ENCODE measurements at places on chromosomes 1 and 21.

GRCh38 chr1:21284206-21285054, 5.8 kb downstream of the ECE1 start:
- DNase-seq, result no peak

GRCh38 chr1:67148516-67149178, 13.9 kb upstream of the C1orf141 start:
- no peak for DNase-seq

- no peak for DNase-seq
These were observed 82.6 kb upstream of the MAP10 start for GRCh38 chr1:232722626-232723025.

- DNase-seq, result no peak
These were observed 112.0 kb downstream of the PDE4B start for GRCh38 chr1:65904681-65905083.

- no peak for DNase-seq
These were observed 89.3 kb downstream of the CDC14A start for GRCh38 chr1:100441651-100442050.

DNA sequence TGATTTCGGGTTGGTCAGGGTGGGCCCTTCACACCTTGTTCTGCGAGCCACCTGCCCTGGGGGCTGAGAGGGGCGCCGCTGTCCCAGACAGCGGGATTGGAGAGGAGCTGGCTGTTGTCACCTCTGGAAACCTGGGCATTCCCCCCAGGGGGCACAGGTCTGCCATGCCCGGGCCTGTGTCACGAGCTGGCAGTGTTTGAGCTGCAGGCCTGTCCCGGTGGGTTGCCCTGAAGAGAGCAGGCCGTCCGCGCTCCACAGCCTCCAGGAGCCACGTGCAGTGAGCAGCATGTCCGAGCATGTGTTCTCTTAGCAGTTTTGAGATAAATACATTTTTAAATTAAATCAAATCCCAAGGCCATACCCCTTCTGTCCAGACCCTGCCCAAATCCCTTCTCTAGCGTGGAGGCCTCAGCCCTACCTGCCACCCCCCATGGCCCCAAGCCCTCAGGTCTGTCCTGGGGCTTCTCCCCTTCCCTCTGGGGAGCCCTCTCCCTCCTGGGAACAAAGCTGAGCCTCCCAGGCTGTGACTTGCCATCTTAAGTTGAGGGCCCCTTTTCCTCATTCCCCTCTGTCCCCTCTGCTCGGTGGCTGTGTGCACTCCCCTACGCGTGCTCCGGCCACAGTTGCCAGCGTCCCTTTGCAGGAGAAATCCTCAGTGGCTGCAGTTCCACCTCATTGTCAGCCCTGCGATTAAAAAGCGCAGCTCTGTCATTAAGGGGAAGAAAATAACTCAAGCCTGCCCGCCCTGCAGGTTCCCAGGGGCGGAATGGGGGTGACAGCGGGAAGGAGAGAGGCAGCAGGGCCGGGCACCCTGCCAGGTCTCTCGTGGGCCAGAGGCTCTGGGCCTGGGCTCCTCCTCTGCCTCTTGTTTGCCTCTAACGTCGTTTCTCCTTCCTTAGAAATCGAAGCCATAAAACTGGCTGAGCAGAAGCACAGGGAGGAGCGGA, 26.6 kb downstream of the SLX9 start:
- no peak for DNase-seq

DNA sequence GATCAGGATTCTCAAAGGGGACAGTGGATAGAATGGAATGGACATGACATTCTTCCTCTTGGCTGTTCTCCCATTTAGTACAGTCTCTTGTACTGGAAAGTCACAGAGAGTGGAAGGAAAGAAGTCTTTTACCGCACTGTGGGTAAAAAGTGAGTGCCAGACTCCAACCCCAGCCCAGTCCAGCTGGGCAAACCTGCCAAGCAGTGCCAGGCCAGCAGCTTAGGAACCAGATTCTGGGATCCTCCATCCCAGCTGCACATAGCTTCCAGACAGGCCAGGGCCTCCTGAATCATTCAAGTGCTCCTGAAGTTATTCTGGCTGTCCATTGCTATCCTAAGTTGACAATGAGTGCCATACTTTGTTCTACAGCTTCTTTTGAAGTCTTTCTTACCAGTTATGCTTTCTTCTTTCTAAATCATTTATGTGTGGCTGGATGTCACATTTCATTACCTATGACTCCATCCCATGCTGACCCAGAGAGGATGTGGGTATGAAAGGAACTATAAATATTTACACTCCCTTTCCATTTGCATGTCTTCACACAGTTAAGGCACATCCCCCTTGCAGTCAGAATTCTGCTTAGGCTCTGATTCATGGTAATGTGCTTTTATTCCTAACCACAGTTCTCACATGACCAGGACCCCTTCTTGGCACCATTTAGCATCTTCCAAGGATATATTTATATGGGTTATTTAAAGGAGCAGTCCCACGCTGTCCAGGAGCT, 88.9 kb downstream of the AK5 start:
- no peak for DNase-seq

DNA sequence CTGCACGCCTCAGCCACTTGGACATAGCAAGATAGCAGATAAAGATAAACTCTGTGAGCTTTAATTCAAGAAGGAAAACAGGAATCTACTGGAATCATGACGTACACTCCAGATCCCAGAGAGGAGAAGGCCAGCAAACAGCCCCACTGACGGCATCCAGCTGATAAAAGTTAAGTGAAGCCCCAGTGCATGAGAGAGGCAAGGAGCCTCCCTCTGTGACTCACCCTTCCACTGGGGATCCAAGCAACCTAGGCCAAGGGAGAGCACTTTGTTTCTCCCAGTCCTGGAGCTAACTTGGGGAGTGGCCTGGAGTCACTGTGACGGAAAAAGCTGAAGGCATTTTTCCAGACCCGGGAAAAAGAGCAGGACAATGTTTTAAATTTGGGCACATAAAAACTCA, 270.0 kb downstream of the AKT3 start:
- DNase-seq, result no peak

DNA sequence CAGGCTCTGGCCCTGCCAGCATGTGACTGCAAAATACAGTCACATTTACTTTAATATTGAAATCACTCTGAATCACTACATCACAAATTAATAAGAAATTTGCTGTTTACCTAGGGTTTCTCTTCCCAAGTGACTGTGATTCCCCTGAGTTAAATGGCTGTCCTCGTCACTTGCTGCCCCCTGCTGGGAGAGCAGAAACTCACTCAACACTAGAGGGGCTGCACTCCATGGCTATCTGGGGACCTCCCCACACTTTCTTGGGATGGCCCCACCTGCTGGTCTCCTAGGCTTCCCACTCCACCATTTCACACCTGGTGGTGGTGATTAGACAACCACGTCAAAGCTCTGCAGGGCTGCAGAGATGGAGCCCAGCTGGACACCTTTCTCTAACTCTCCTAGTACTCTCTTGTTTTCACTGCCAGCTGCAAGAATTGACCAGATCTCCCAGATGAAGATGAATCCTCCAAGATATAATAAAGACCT, 63.4 kb downstream of the CD2 start:
- peak; percentile 84 for DNase-seq

GRCh38 chr21:36858320-36858957, 108.0 kb downstream of the HLCS start:
- no peak for DNase-seq

DNA sequence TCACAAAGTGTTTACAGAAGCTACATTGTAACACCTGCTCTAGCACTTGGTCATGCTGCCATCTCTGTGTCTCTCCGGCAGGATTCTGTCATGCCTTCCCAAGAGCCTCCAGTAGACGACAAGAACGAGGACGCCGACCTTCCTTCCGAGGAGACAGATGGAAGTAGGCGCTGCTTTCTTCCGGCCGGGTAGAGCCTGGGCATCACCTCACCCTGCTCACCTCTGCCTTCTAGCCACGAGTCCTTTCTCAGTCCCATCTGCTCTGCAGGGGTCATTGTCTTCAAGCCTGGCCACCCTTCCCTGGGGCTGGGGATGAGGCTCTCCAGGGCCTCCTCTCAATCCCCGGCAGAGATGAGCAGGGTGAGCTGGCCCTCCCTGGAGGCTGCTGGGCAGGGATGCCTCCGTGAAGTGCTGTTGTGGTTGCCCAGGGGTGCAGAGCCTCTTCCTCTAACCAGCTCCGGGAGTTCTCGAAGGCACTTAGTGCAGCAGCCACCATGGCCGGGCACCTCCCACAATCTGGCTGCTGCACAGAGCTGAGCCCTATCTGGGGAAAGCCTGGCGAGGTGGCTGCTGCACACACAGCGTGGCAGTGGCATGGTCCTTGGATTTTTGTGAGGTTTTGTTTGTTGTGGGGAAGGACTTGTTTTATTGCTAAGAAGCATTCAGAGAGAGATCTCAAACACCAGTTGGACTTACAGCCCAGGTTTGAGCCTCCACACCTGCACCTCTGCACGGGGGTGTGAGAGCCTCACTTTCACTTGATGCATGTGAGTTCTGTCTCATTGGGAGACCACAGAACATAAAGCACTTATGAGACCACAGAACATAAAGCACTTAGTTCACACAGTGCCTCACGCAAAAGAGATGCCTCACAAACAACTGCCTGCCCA, 48.4 kb downstream of the FAAP20 start:
- DNase-seq, result no peak

- DNase-seq, result no peak
These were observed 141.2 kb downstream of the ZBTB18 start for GRCh38 chr1:244192325-244192724.

DNA sequence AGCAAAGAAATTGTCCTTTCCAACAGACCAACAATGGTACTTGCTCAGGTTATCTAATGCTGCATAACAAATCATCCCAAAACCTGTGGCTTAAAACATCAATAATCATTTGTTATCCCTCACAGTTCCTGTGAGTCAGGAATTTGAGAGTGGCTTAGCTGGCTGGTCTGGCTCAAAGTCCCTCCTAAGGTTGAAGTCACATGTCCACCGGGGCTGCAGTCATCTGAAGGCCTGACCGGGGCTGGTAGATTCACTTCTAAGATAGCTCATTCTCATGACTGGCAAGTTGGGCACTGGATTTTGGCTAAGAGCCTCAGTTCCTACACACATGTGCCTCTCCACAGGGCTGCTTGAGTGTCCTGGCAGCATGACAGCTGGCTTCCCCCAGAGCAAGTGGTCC, 16.9 kb downstream of the ERI3 start:
- DNase-seq, result no peak

DNA sequence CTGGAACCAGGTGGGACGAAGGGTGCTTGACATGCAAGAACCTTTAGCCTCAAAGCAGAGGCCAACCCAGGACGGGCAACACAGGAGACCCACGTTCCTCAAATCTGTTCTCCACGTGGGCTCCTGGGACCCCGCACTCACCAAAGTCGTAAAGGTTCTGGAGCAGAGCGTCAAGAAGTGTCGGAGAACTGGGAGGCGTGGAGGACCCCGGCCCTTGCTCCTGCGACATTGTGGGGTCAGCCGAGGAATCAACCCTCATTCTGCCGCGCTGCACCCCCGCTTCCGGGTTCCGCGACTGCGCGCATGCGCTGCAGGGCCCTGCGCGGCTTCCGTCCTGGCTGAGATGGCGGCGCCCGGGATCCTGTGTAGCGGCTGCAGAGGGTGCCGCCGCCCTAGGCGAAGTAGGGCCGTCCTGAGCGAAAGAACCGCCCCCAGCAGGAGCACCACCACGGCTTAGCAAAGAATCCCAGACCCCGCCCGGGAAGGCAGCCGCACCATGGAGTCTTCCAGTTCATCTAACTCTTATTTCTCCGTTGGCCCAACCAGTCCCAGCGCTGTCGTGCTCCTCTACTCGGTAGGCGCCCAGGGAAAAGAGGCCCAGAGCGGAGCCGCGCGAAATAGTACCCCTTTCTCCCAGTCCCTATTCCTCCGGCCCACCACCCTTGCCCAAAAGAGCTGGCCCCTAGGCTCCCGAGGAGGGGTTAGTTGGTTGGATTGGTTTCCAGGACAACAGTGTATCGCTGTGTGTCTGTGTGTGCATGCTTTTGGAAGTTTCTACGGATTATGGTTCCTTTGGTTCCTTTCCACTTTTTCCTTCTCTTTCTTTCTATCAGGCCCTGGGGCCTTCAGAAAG, at the start of gene GNPAT:
GNPAT (plus strand) TSS at position 330 of the 853 bp plus-strand sequence; CDS start at position 497, 167 bp downstream.
- DNase-seq, result peak; percentile 90

DNA sequence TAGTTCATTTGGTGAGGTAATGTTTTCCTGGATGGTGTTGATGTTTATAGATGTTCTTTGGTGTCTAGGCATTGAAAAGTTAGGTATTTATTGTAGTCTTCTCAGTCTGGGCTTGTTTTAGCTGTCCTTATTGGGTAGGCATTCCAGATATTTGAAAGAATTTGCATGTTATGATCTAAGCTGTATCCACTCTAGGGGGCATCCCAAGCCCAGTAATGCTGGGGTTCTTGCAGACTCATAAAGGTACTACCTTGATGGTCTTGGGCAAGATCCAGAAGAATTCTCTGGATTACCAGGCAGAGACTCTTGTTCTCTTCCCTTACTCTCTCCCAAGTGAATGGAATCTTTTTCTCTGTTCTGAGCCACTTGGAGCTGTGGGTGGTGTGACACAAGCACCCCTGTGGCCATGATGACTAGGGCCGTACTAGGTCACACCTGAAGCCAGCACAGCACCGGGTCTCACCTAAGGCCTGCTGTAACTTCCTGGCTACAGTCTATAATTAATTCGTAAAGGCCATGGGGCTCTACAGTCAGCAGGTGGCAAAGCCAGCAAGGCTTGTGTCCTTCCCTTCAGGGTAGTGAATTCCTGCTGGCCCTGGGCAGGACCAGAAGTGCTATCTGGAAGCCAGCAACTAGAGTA, 74.8 kb upstream of the PDE4B start:
- no peak for DNase-seq

DNA sequence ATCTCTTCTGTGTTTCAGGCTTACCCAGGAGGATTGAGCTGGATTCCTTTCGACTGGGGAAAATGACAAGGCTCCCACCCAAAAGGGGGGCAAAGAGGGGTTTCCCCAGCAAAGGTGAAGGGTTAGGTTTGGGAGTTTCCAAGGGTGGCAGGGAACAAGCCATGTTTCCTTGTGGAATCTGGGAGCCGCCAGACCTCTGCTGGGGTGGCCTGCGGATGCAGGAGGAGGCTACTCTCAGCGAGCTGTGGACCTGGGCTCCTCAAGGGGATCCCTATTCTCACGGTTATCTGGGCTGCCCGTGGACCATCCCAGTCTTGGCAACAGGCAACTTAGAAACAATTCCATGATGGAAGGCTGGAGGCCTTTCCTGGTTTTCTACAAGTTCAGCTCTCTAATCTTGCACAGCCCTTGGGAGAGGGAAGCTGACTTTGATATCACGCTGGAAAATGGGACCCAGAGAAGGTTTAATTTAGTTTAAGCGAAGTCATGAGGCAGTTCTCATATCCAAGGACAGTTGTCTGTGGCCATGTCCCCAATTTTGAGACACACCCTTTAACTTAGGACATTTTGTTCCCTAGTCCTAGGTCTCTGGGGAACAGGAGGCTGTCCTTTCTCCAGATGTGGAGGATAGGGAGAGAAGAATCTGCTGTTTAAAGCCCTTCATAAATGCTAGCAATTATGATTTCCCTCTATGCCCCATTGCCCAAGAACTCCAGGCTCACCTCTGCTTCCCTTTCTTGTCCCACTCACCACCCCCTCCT, 24.7 kb upstream of the STUM start:
- no peak for DNase-seq

- no peak for DNase-seq
These were observed 355.0 kb upstream of the ESRRG start for GRCh38 chr1:217078078-217078690.

DNA sequence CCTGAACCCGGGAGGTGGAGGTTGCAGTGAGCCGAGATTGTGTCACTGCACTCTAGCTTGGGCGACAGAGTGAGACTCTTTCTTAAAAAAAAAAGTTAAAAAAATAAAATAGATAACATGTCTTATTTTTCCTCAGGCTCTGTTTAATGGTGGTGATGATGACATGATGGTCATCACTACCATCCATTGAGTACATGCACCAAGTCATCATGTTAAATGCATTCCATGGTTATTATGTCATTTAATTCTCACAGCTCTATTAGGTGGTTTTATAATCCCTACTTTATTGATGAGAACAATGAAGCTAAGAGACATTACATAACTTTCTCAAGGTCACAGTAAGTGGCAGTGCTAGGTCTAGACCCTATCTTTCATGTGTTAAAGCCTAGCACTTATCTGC, 34.4 kb upstream of the MAB21L3 start:
- no peak for DNase-seq

All from activated CD8-positive, alpha-beta memory T cell treated with anti-CD3 and anti-CD28 coated beads, Interleukin-2, amount 50 U/mL, for 4 hours (primary cell).